Heart right ventricle (tissue), 16 donors: ENCODE measurements at places on chromosomes 1 and 21.
A peak's percentile ranks its signal among the peaks of the same experiment; 100 is the strongest.

GRCh38 chr1:207619871-207620542 is 24.9 kb upstream of the CR1L start:
- no peaks in the 10 kb centered on the region for H3K36me3 ChIP-seq
- no peak for DNase-seq
- H3K4me1 ChIP-seq: no peaks in the 10 kb centered on the region
- no peak overlapping the region for H3K4me3 ChIP-seq
- H3K27ac ChIP-seq: no peak overlapping the region
- no peaks in the 10 kb centered on the region for H3K27me3 ChIP-seq

DNA sequence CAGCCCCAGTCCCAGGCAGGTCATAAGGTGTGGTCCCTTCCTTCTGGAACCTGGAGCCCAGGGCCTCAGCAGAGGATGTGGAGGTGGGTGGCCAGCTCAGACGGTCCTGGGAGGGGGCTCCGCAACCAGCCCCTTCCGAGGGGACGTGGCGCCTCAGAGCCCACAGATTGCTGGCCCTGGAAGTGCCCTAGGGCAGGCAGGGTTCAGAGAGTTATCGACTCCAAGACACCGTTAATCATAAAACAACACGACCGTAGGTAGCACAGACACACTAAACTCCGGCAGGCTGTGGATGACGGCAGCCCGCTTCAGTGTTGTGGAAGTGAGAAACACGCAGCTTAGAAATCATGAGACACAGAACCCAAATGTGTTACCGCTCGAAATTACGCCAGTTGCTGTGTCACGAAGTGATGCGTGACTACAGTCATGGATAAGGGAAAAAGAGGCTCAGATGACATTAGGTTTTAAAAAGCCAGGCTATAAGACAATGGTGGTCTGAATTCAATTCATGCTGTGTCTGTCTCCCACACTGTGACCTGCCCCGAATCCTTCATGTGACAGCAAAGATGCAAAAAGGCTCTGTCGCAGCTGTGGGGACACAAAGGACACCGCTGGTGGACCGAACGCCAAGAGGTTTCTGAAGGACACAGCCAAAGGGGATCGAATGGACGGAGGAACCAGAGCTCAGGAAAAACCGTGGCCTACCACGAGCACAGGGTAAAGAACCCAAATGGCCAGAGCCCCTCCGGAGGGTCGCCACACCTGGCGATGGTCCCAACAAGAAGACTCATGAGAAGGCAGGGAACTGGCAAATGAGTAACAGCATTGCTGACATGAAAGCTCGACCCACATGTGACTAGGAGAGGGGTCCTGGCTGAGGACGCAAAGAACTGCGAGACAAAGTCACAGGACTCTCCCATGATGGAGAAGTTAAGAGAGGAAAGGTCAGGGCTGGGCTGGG is 1.7 kb upstream of the SUMO3 start:
- no peak overlapping the region for H3K27ac ChIP-seq
- DNase-seq: no peak
- no peaks in the 10 kb centered on the region for H3K36me3 ChIP-seq
- H3K4me3 ChIP-seq: no peak overlapping the region
- no peaks in the 10 kb centered on the region for H3K27me3 ChIP-seq

DNA sequence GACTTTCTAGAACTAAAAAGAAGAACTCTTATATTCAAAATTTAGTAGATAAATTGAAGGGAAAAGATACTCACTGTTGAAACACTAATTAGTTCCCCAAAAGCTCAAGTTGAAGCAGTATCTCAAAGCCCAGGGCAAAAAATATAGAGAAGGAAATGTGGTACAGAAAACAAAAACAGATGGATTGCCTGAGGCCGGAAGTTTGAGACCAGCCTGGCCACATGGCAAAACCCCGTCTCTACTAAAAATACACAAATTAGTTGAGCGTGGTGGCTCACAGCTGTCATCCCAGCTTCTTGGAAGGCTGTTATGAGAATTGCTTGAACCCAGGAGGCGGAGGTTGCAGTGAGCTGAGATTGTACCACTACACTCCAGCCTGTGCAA is 36.0 kb downstream of the FAM177B start:
- H3K27ac ChIP-seq: peak overlapping the region; percentile 61
- no peaks in the 10 kb centered on the region for H3K27me3 ChIP-seq
- no peaks in the 10 kb centered on the region for H3K36me3 ChIP-seq
- no peaks in the 10 kb centered on the region for H3K4me1 ChIP-seq

GRCh38 chr1:53730224-53730865 is 8.6 kb downstream of the GLIS1 start:
- no peak overlapping the region for H3K27ac ChIP-seq
- DNase-seq: no peak
